ENCODE measurements at places on chromosomes 5 and 9.

- no peak for DNase-seq
Observed at GRCh38 chr5:23494558-23494957, 12.9 kb upstream of the PRDM9 start.

GRCh38 chr5:84450617-84451414 lies 66.1 kb upstream of the EDIL3 start:
- DNase-seq = no peak

DNA sequence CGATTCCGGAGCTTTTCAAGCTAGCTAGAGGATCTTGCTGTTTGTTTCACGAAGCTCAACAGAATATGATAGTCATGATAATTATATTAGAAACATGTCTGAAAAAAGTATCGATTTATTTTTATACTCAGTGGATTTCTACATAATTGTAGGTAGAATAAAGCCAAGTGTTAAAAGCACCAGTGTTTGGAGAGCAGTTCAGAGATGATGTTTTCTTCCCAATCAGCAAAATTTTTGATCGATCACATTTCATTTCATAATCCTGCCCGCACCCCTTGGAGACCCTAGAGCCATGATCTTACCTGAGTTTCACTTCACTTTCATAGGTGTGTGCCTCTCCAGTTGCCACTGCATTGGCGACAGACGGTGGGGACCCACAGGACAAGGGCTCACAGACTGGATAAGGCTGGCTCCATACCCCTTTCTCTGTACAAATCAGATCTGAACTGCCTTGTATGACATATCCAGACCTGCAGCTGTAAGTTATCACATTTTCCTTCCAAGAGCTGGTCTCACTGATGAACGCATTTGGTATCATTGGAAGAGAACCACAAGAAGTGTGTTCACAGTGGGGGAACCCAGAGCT lies 68.3 kb upstream of the TXNDC8 start:
- no peak for DNase-seq

DNA sequence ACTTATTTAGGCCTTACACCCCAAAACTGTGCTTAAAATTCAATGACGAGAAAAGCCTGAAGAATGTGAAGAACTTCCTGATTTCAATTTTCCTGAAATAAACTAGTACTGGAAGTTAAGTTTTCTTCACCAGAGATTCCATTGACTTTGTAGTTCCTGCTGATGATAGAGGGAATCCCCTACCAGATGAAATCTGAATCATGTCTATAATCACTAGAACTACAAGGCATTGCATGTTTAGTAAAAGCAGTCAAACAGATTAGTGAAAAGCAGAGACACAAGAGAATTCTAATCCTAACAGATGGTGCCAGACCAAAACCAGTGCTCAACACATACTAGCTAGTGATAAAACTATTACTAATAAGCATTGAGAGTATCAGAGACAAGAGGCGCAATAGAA lies 130.0 kb downstream of the PDE4D start:
- DNase-seq = no peak

DNA sequence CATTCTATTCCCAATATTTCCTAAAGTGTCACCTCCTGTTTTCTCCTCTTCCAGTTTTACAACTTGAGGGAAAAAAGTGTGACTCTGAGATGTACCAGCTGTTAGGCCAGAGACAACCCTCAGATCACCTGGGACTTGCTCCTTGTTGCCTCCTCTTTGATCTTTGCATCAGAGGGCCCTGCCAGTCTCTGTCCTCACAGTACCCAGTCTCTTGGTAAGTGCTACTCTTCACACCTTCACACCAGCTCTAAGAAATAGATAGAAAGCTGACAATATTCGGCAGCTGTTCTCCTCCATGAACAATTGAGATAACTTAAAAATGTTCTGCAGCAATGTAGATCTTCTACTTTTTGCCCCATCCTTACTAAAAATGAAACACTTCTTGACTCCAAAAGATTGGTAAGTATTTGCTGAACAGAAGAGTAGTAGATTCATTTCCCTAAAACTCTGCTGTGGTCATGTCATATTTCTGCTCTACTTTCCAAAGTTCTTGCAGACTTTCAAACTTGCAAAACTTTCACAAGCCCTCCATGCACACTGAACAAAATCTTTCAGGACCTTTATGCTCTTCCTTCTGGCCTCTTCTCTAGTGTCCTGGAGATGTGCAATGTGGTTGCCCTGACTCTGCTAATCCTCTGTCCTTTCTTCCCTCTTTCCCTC lies 188.6 kb downstream of the SNX18 start:
- DNase-seq = no peak

- DNase-seq = peak; percentile 83
Observed at GRCh38 chr5:37940931-37941623, 101.2 kb upstream of the GDNF start.

DNA sequence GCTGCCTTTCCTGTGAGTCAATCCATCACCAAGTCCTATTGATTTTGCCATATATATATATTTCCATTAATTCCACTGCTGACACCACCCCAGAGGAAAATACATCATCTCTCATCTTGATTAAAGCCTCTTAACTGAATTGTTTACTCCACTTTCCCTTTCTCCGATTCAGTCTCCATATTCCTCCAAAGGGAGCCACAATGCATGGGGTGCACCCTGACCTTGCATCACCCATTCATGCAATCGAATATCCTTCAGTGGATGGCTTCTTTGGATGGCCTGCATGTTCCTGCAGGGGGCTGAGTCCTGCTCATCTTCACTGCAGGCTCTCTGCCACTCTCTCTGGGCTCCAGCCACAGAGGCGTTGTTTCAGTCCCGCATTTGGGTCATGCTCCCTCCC lies 231.0 kb downstream of the SNX18 start:
- no peak for DNase-seq

GRCh38 chr5:73821003-73821402 lies 195.0 kb downstream of the ARHGEF28 start:
- DNase-seq = no peak

DNA sequence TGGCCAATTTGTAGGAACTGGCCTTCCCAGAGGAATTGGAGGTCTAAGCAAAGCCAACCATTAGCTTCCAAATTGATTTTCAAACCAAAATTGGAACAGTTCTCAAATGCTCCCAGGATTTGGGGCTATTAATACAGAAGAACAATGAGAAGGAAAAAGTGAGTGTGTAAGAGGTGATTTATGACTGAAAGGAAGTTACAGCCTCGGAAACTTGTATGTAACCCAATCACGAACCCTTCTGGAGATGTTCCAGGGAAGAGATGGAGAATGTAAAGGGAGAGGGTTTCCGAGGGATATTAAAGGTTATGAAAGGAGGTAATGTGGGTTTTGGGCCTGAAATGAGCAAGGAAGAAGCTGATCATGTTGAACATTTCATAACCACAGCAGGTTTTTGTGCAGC lies 93.2 kb upstream of the CXCL14 start:
- DNase-seq = no peak

GRCh38 chr5:100818340-100818739 lies 84.7 kb downstream of the ST8SIA4 start:
- DNase-seq = no peak

- DNase-seq = peak; percentile 83
Observed at GRCh38 chr5:98771382-98772109, 1.9 kb upstream of the RGMB start.

GRCh38 chr9:117783828-117784227 lies 79.6 kb downstream of the TLR4 start:
- DNase-seq = no peak

- no peak for DNase-seq
Observed at GRCh38 chr9:4859035-4859434, 66.3 kb downstream of the RCL1 start.

- DNase-seq = no peak
Observed at GRCh38 chr9:135948446-135948845, 12.7 kb downstream of the UBAC1 start.

- DNase-seq = no peak
Observed at GRCh38 chr9:117458066-117458465, 43.2 kb upstream of the ASTN2 start.

- peak; percentile 66 for DNase-seq
Observed at GRCh38 chr5:109690975-109691574, 1.3 kb downstream of the MAN2A1 start.

GRCh38 chr5:14945450-14945849 lies 73.9 kb upstream of the ANKH start:
- DNase-seq = no peak

- DNase-seq = peak; percentile 7
Observed at GRCh38 chr9:135766251-135766650, 64.3 kb downstream of the KCNT1 start.

- DNase-seq = no peak
Observed at GRCh38 chr9:130772185-130772584, 62.9 kb upstream of the ABL1 start.

DNA sequence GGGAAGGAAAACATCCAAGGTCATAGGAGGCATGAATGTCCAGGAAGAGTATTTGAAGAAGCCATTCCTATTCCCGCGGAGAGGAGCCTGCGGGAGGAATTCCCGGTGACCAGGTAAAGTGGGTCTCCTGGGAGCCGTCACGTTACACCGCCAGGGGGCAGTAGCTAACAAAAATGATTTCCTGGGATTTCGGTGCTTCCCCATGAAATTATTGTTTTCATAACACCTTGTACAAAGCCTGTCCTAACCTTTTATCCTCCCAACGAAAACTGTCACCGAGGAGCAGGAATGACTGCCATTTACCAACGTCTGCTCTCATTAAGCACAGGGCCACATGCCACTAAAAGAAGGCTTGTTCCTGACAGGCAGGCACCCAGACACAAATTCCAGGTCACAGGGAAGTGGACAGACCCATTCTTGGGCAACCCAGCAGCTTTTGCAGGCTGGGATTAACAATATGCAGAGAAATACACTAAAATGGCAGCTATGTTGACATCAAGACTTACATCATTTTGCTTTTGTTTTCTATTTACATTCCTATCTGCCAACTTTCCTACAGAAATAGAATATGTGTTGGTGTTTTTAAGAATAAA lies 41.2 kb upstream of the CTSL start:
- DNase-seq = peak; percentile 36

DNA sequence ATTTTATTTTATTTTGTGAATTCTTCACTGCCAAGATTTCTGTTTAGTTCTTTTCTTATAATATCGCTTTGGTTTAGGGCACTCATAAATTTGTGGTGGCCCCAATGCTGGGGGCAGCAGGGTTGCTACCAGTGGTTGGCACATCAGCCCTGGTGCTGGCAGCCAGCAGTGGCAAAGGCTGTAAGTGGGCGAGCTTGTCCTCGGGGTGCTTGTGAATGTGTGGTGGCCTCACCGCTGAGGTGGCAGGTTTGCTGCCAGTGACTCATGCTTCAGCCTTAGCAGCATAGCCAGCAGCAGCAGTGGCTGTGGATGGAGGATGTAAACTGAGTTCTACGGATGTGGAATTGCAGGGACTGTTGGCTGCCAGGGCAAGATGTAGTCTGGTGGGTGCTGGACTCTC lies 262.9 kb upstream of the DMAC1 start:
- DNase-seq = no peak

DNA sequence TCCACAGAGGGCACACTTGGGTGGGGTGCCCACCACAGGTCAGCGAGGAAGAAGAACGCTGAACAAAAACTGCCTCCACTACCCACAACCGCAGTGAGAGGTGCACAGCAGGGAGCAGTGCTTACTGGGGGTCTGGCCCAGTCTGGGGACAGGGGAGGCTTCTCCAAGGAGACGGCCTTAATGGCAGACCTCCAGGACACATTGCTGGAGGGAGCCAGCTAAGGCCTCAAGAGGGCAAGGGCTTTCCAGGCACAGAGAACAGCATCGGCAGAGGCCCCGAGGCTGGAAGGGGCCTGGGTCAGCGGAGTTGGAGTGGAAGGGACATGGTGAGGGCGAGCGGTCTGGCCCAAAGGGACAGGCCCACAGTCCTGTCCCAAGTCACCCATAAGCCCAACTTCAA lies 8.3 kb upstream of the DPM2 start:
- DNase-seq = no peak

DNA sequence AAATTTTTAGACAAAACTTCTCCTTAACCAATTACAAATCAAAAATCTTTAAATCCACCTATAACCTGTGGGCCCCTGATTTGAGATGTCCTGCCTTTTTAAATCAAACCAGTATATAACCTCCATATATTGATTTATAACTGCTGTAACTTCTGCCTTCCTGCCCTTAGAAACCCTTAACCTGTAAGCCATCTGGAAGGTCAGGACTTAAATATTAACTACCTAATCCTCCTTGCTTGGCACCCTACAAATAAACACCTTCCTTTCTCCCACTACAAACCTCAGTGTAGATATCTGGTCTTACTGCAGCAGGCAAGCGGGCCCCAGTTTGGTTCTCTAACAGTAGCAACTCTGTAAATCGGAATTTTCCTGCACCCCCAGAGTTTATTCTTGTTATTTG lies 83.9 kb downstream of the MTREX start:
- DNase-seq = no peak

DNA sequence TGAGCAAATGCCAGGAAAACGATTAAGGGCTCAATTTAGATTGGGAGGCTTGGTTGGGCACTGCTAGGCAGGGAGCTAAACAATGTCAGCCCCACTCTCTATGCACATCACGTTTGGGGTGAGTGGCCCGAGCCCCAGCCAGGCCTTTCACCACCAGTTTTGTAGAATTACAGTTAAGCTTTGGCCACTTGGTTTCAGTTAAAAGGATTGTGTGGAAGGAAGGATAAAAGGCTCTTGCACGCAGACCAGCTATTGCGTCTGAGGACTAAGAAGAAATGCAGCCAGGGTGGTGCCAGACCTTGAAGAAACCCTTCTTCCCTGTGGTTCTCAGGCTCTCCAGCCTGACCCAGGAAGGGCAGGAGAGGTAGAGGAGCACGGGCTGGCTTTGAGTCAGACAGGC lies 125.3 kb upstream of the SLC44A1 start:
- DNase-seq = no peak

DNA sequence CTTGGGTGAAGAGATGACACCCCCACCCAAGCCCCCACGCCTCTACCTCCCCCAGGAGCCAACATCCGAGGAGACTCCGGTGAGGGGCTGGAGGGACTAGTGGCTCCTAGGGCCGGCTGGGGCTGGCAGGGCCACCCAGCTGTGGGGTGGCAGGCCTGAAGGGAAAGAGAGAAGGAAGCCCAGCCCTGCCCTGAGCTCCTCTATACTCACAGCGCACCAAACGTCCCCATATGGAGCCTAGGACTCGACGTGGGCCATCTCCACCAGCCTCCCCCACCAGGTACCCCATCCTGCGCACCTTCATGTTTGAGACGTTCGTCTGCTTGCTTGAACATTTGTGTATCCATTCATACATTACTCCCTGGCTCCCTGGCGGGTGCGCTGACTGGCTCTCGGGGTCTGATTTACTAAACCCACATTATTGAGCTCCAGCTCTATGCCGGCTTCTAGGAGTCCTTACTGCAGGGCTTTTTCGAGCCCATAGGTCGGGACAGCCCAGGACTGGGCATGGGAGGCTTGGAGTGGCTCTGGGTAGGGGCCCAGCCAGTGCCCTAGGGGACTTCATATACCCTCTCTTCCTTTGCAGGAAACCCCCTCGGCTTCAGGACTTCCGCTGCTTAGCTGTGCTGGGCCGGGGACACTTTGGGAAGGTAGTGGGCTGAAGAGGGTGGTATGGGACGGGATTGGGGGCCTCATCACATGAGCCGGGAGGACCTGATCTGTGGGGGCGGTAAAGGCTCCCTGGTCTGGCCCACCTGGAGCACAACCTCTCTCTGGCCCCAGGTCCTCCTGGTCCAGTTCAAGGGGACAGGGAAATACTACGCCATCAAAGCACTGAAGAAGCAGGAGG lies 9.1 kb downstream of the ZDHHC12 start:
- no peak for DNase-seq

- DNase-seq = peak; percentile 5
Observed at GRCh38 chr9:89313842-89314241, 2.8 kb downstream of the CKS2 start.
